ENCODE measurements at places on chromosomes 3 and 15.

- DNase-seq: no peak
Measured at GRCh38 chr15:63203451-63204090, 14.2 kb downstream of the RAB8B start.

DNA sequence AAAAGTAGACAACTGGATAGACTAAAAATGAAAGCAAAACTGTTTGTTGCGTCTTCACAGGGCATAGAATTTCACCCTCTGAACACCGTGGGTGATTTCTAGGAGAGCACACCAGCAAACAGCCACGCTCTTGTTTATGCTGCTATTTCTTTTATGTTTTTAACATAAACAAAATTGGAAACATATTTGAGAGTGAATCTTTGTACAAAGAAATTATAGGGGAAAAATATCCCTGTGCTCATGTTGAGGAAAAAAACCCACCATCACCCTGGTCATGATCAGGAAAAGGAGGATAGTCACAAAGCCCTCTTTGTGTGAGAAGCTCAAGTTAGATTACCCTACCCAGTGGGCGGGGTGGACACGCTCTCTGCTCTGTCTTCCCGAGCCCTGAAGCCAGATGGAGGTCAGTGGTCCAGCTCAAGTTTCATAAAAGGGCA, 313.3 kb downstream of the SATB1 start:
- no peak for DNase-seq

DNA sequence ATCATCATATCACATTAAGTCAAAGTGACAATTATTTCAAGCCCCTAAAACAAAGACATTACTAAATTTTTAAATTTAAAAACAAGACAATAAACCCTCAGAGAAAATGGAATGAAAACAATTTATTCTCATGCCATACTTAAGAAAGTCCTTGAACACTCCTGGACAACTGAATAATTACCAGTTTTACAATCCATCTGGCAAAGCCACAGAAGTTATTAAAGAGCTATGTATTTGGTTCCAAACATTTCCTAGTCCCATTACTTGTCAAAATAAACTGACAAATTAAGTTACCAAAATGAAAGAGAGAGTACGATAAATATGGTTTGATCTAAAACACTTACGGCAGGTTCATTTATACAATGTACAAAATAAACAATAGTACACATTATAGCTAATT, 63.2 kb downstream of the LRRFIP2 start:
- DNase-seq: no peak

GRCh38 chr15:50702762-50703334, 16.3 kb upstream of the TRPM7 start:
- no peak for DNase-seq

DNA sequence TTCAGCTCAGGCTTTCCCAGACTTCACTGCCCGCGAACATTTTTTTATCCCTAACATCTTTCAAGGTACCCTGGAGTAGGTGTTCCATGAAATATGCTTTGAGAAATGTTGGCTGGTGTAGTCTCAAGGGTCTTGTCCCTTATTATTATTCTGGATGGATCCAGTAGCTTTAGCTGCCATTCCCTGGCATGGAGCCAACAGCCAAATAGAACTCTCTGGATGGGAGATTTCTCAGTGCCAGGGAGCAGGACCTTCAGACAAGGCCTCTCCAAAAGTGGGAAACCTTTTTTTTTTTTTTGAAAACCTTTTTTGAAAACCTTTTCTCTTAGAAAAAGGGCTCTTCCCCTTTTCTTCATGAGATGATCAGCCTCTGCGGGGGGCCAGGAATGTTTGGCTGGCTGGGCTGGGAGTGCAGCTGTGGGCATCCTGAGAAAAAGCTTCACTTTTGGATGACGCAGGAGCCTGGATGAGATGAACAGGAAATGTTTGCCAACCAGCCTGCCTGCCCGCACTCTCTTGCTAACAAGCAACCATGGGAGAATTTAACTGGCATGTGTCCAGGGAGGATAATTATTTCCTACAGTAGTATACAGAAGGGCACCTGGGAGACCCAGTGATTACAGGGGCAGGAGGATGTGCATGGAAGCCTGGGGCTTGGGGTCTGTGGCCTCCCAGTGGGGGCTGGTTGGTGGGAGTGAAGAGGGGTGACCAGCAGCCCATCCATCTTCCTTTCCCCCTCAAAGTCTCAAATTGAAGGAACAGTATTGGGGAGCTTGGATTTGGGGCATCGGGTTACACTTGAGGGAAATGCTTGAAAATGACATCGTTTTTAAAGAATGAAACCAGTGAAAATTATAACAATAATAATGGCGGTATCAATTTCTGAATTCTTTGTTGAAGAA, 109.1 kb upstream of the LRIG1 start:
- no peak for DNase-seq

- DNase-seq: no peak
Measured at GRCh38 chr3:58307639-58308215, 1.4 kb downstream of the HTD2 start.

DNA sequence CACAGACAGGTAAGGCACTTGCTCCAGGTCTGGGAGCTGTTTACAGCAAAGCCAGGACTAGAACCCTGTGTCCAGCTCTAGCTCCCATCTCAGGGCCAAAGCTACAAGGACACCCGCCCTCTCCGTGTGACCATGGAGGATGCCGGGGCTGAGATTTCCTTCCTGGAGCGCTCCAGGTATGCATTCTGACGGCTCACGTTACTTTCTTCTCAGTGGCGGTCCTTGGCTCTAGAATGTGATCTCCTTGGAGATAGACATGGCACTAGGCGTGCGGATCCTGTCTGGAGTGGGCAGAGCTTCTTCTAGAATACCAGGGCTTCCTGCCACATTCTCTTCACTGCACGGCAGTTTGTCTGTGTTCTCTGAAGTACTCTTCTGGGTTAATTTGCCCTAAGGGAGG, 185.7 kb downstream of the OPA1 start:
- peak; percentile 85 for DNase-seq

- DNase-seq: no peak
Measured at GRCh38 chr3:66177026-66177425, 43.8 kb upstream of the SLC25A26 start.

DNA sequence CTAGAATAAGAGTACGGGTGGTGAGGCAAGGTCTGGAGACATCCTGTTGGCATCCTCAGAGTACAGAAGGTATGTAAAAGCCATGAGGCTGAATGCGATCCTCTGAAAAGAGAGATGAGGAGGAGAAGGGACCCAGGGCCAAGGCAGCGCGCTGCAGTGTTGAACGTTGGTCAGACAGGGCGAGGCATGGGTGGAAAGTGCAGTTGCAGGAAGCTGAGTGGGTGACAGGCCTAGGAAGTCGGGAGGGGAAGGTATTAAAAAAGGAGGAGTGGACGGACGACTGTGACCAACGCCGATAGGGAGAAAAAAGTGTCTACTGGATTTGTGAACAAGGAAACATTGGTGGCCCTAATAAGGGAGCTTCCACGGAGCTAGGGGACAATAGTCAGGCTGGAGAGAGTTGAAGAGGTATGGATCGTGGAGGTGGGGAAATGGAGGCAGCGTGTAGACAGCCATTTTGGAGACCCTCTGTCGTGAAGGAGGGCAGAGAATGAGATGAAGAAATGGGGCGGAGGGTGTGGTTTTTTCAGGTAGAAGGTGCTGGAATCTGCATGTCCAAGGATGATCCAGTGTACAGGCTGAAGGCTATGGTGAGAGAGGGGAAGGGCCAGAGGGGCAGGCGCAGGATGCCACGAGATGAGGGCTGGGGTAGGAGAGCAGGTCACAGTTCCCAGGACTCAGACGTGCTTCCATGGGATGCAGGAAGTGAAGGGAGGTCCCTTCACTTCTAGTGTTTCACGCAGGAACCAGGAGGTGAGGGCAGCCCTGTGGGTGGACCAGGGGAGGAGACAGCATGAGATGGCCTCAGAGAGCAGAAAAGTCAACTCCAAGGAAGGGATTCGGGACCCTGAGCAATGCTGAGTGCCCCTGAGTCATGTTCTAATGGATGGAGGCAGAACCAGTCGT, 115.9 kb downstream of the ASB7 start:
- peak; percentile 84 for DNase-seq

GRCh38 chr3:37521429-37521828, 340.3 kb upstream of the CTDSPL start:
- DNase-seq: no peak

DNA sequence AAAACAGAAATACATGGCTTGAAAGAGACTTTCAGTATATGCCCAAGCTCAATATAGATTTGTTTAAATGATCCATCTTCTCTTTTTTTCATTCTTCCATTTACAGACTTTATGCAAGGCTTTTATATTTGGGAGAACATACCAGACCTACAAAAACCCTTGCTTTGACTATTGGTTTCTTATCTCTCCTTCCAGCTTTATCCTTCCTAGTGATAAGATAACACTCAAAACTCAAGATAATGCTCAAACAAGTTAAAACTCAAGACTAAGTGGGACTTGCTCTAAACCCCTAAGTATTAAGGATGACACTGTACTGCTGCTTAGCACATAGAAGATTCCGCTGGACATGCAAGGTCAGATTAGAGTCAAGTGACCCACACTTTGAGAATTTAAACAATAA, 8.0 kb downstream of the TUSC7 start:
- no peak for DNase-seq

DNA sequence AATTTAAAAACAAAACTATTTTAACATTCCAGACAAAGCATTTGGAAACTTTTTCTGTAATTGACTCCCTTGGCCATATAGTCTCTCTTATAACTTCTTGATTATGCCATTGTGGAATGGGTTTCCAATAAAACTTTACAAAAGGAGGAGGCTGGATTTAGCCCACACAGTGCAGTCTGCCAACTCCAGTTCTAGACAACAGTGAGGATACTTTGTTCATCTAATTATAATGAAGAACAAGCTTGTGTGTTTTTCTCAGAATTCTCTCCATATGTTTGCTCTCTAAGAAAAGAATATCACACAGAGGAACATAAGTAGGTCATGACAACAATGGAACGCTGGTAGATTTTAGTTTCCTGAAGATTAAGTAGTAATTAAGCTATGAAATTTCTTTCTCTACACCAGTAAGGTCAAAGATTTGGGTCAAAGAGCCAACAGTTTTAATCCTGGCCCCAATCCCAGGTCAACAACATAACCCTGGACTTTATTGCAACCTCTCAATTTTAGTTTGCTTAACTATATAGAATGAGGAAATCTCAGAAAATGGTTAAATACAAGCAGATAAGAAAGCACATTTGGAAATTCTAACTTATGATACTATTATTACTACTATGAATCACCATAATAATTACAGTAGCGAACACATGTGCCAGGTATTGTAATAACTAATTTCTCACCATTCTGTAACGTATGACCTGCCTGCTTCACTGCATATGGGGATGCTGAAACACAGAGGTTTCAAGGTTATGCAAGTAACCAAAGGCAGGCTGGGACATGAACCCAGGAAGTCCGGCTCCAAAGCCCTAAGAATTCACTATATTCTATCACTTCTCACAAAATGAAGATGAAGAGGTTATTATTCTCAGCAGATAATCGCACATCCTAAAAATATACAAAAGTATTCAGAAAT, 65.7 kb downstream of the TJP1 start:
- no peak for DNase-seq

- no peak for DNase-seq
Measured at GRCh38 chr3:127671523-127672428, 976 bp upstream of the ABTB1 start.

DNA sequence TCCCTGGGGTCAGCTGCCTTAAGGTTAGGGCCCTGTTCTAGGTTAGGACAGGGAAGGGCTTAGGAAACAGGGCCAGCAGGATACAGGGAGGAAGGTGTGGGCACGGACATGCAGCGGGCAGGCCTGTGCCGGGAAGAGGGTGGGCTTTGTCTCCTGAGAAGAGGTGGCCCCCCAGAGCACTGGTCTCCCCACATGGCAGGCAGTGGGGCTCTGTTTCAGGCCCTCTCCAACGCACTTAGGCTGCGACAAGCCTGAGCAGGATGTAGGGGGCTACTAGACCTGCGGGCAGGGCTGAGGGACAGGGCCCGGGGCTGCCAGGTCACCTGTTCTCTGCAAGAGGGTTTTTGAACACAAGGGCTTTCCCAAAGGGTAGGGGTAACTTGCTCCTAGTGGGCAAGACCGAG, 33.5 kb downstream of the KLF13 start:
- no peak for DNase-seq

GRCh38 chr3:73546961-73547360, 77.8 kb downstream of the PDZRN3 start:
- DNase-seq: no peak

- DNase-seq: no peak
Measured at GRCh38 chr3:188906236-188906635, 265.5 kb upstream of the TPRG1 start.

DNA sequence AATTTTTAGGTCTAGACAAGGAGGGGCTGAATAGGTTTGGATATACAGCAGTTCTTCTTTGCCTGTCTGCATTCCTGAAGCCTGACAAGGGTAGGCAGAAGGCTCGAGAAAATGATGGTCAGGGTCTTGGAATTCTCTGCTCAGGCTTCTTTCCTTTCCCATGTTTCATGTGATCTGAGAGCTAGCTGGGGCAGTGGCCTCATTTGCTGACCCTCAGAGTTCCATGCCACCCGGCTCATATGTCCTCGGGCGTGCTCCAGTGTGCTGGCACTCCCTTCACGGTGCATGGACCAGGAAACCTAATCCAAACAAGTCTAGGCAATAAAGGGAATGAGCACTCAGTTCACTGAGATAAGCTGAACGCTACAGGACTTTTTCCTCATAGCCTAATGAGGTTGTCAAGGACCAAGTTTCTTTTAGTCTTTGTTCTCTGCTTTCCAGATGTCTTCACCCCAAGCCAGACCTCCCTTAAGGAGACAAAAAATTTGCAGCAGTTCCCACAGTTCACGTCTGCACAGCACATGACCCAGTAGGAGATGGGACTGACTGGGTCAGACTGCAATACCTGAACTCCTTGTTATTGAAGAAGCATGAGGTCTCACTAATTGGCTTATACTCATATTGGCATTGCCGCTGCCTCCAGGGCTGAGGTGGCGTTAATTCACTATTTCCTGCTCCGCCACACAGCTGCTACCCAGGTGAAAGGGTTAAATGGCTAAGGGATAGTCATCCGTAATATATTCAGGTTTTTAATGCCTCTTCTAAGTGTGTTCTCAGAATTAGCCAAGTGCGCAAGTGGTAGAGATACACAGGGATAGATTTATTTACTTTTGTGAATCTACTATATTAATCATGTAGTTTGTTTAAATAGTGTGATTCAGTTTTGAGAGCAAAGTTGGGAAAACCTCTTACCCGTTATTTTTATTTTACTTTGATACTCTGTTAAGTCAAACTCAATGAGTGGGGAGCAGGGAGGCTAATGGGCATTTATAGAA, 15.3 kb upstream of the RTP4 start:
- no peak for DNase-seq

- DNase-seq: no peak
Measured at GRCh38 chr3:58474967-58475578, 16.8 kb upstream of the KCTD6 start.

- no peak for DNase-seq
Measured at GRCh38 chr3:182644790-182645433, 148.4 kb upstream of the ATP11B start.

DNA sequence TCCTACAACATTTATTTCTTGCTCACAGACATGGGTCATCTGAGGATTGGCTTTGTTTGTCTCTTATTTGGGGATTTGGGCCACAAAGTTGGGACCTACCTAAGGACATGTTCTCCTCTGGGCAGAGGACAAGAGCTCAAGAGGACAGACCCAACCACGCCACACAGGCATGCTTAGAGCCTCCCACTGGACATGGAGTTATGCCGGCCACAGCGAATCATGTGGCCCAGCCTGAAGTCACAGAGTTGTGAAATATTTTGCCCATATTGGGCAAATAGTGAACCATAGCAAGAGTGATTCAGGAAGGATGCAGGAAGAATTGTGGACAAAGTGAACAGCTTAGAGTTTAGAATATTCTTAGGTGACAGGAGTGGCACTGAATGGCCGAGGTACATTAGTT, 9.9 kb downstream of the TRAK1 start:
- DNase-seq: no peak
